ENCODE measurements at places on chromosomes 5 and 9. TPM values are rescaled to one million over a fixed set of nuclear protein-coding genes. Genes with fewer than 3 reads are reported as not detected.

DNA sequence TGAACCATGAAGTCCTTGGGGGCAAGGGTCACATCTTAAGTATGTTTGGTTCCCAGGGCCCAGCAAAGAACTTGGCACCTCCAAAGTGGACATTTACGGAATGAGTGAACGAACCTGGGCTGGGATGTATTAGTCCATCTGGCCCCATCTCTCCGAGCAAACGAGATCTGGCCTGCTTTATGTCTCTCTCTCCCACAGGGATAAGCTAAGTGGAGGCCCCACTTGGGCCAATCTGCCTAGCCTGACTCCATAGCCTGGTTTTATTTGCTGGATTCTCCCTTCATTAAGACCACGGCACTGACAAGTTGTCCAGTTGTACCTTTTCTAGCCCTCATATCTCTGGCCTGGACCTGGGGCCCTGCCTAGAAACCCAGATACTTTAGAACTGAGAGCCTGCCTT is 2.1 kb downstream of the TTLL11 start:
- H3K27me3 ChIP-seq: no peaks in the 10 kb centered on the region
- H3K27ac ChIP-seq: no peak overlapping the region
- H3K4me1 ChIP-seq: peaks cover 22% of the 10 kb centered on the region
- no peak overlapping the region for H3K4me3 ChIP-seq
- no peak for DNase-seq
- H3K36me3 ChIP-seq: no peaks in the 10 kb centered on the region

GRCh38 chr9:136554870-136555269 is 9.0 kb upstream of the NOTCH1 start:
- no peak for DNase-seq
- no peaks in the 10 kb centered on the region for H3K36me3 ChIP-seq
- peaks cover 54% of the 10 kb centered on the region for H3K4me1 ChIP-seq
- no peak overlapping the region for H3K27ac ChIP-seq
- no peak overlapping the region for H3K4me3 ChIP-seq

DNA sequence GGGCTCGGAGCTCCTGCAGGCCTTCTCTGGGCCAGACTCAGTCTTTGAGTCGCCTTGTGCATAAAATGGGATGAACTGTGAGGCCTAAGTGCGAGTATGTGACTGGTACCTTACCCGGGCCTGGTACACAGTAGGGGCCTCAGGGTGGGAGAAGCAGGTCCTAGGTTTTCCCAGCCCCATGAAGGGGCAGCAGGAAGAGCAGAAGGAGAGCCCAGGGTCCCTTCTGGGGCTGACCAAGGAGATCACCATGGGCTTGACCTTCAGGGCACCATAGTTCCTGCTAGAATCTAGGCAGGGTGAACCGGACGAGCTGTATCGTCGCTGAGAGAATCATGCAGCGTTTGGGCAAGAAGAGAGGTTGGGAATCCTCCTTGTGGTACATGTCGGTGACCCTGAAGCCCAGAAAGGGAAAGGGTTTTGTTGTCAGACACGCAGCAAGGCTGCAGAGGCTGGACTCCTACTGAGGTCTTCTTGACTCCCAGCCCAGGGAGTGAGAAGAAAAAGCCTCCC is 373 bp upstream of the PHYKPL start:
- peak overlapping the region; percentile 75 for H3K27ac ChIP-seq
- H3K36me3 ChIP-seq: peaks cover 22% of the 10 kb centered on the region
- H3K27me3 ChIP-seq: no peaks in the 10 kb centered on the region

The NR4A3 gene
- total RNA-seq: 31.1 TPM

- H3K36me3 ChIP-seq: no peaks in the 10 kb centered on the region
- H3K27ac ChIP-seq: no peak overlapping the region
- peaks cover 5% of the 10 kb centered on the region for H3K4me1 ChIP-seq
- DNase-seq: no peak
- H3K27me3 ChIP-seq: peaks cover 2% of the 10 kb centered on the region
Measured at GRCh38 chr5:73523861-73524260, 25.6 kb downstream of the BTF3 start.

DNA sequence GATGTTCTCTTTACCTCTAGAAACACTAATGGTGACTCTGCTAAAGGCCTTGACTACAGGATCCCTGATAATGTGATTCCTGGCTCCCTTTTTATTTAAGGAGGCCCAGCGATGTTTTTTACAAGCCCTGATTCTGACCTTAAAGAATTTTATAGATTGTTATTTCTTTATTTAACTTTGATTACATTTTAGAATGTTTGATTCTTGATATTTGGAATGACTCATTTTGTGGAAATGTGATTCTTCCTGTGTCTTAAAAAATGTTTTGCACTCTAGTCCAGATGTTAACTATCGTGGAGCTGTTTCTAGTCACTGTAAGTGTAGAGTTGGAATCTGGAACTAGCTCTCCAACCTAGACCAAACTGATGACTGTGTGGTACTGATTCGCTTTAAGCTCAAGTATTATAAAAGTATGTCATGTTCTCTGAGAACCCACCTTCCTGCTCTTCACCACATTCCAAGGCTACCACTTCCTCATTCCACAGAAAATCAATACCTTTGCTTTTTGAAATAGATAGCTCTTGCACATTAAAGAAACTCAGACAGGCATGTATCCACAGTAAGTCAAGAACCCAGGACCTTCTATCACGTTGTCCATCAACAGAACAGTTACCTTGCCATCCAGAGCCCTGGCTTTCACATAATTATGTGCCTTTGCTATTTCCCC is 65.2 kb downstream of the JMY start:
- DNase-seq: no peak
- peaks cover 42% of the 10 kb centered on the region for H3K36me3 ChIP-seq
- H3K4me1 ChIP-seq: no peaks in the 10 kb centered on the region
- no peak overlapping the region for H3K4me3 ChIP-seq
- H3K27me3 ChIP-seq: no peaks in the 10 kb centered on the region
- H3K27ac ChIP-seq: no peak overlapping the region

The LCN1 gene
- total RNA-seq: not detected

GRCh38 chr5:126816649-126817048 is 39.7 kb downstream of the LMNB1 start:
- H3K27me3 ChIP-seq: no peaks in the 10 kb centered on the region
- peaks cover 18% of the 10 kb centered on the region for H3K36me3 ChIP-seq
- H3K27ac ChIP-seq: no peak overlapping the region
- DNase-seq: peak; percentile 49

DNA sequence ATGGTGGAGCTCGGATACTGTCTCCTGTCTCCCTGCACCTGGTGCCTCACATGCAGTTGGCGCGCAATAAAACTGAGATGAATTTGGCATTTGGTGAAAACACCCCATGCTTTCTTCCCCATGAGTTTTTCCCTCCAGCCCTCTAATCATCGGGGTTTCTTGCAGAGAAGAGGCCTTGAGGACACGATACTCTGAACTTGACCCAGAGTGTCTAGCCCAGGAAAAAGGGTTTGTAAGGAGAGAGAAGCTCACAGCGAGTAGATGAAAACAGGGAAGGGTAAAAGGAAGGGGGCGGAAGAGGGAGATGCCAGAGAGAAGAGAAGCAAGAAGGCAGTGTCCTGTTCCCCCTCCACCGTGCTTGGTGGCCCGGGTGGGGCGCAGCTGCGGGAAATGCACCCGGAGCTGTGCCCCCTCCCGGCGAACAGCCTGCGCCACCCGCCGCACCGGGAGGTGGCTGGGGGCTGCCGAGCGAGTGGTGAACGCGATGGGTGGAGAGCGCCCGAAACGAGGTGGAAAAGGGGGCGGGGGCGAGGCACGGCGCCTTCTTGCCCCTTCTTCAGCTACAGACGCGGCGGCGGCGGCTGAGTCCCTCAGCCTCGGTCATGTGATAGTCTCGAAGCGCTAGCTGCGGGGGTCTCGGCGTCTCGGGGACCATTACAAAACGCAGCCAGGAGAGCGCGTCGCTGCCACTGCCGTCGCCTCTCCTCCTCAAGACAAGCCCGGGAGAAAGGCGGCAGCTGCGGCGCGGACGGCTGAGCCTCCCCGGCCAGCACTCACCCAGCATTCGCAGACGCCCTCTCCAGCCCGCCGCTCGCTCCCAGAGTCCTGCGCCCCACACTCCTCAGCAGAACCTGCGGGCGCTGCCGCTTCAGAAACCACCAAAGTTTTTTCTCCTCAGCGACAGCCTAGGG is 1.1 kb upstream of the FOXB2 start:
- no peak for DNase-seq
- H3K27ac ChIP-seq: no peak overlapping the region
- peaks cover 9% of the 10 kb centered on the region for H3K4me1 ChIP-seq
- peaks cover 68% of the 10 kb centered on the region for H3K27me3 ChIP-seq

The NEUROG1 gene
- not detected for total RNA-seq

- H3K27ac ChIP-seq: no peak overlapping the region
- H3K27me3 ChIP-seq: no peaks in the 10 kb centered on the region
- H3K4me3 ChIP-seq: no peak overlapping the region
- no peaks in the 10 kb centered on the region for H3K4me1 ChIP-seq
- DNase-seq: no peak
Measured at GRCh38 chr9:107368696-107369095, 85.6 kb downstream of the RAD23B start.

DNA sequence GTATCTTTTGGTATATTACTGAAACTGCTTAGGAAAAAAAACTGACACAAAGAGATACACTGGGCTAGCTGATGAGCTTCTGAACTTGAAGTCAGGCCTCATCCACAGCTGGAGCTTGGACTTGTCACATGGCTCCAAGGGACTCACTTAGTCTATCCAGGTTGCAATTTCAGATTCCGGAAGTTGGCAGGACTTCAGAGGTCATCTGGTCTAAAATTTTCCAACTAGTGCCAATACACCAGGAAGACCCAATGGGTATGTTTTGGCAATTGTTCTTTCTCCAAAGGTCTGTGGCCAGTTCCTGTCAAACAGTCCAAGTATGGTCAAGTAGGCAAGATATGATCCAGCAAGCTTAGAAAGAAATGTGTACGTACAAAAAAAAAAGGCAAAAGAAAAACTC is 36.7 kb downstream of the MRPS27 start:
- no peak overlapping the region for H3K4me3 ChIP-seq
- DNase-seq: no peak
- no peaks in the 10 kb centered on the region for H3K27me3 ChIP-seq
- H3K27ac ChIP-seq: no peak overlapping the region

The HMGCR gene
- total RNA-seq: 44.2 TPM

- peaks cover 24% of the 10 kb centered on the region for H3K4me1 ChIP-seq
- H3K4me3 ChIP-seq: peak within 1 kb of the TSS; percentile 44
- H3K27ac ChIP-seq: peak within 1 kb of the TSS; percentile 72
- DNase-seq: peak; percentile 25
- no peaks in the 10 kb centered on the region for H3K36me3 ChIP-seq
- H3K27me3 ChIP-seq: no peaks in the 10 kb centered on the region
Measured at GRCh38 chr9:93576258-93577077, at the start of gene PHF2. Gene PHF2 (plus strand): TSS chr9:93576584. CDS start chr9:93576774, 190 bp downstream.

DNA sequence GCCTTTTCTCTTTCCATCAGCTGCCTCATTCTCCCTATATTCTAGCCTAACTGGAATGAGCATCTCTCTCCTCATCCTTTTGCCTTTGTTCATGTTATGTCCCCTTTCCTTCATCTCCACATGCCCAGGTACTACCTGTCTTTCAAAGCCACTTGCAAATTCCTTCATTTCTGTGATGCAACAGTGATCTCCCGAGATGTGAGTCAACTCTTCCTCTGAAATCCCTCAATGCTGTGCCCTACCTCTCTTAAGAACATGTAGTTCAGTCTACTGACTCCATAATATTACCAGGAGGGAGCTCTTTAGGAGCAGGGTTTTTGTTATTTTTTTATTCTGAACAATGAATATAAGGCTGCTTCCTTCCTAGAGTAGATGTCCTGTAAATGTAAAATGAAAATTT is 91.6 kb downstream of the ZNF462 start:
- no peak overlapping the region for H3K4me3 ChIP-seq
- H3K4me1 ChIP-seq: no peaks in the 10 kb centered on the region
- H3K36me3 ChIP-seq: no peaks in the 10 kb centered on the region
- no peak for DNase-seq

The SLC25A46 gene
- 35.4 TPM for total RNA-seq

GRCh38 chr9:21153336-21154017 is 11.8 kb upstream of the IFNW1 start:
- H3K27ac ChIP-seq: no peak overlapping the region
- H3K27me3 ChIP-seq: no peaks in the 10 kb centered on the region
- H3K4me1 ChIP-seq: no peaks in the 10 kb centered on the region

- no peaks in the 10 kb centered on the region for H3K27me3 ChIP-seq
- no peak overlapping the region for H3K27ac ChIP-seq
- no peaks in the 10 kb centered on the region for H3K36me3 ChIP-seq
- DNase-seq: no peak
Measured at GRCh38 chr9:38194870-38195269, 125.8 kb upstream of the SHB start.
